Hematopoietic multipotent progenitor cell treated with erythropoietin and hydrocortisone succinate and interleukin-3 and kit ligand, for 6 days (in vitro differentiated cells): ENCODE measurements at places on chromosomes 12 and 14.

- no peak for DNase-seq
Measured at GRCh38 chr14:20607617-20608016, 16.4 kb upstream of the RNASE12 start.

DNA sequence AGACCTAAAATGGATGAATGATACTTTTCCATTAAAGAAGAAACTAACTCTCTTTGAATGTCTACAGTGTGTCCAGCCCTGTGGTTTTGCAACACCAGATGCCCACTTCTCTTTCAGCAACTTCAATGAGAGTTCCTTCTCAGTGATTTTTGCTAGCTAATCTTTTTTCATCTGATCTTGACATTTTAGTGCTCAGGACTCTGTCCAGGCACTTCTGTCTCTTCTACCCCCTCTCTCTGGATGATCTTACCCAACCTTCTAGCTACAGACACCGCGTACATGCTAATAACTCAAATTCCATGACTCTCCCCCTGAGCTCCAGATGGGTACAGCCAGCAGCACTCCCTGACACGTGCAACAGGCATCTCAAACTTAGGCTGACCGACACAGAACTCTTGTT is 161.1 kb upstream of the FOXN3 start:
- peak; percentile 11 for DNase-seq

DNA sequence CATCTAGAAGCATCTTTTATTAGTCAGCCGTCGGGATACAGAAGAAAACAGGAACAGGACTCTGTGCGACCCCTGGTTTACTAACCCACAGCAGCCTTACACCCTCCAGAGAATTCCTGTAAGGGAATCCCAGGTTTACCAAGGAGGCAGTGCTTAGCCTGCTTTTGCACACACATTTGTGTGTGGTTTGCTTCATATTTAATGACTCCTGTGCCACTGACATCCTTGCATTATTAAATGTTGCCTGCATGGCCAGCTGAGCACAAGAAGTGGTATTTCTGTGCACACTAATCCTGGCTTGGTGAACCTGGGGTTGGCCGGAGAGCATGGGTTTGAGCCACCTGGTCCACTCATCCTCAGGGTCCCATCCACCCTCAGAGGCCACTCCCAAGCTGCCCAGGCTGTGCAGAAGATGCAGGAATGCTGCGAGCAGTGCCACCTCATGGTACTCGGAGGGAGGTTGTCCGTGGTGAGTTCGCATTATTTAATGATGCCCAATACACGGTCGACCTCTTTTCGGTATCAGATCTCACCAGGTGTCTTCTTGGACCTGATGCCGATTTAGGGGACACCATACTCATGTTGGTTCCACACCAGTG is 152.4 kb upstream of the RTL1 start:
- no peak for DNase-seq

DNA sequence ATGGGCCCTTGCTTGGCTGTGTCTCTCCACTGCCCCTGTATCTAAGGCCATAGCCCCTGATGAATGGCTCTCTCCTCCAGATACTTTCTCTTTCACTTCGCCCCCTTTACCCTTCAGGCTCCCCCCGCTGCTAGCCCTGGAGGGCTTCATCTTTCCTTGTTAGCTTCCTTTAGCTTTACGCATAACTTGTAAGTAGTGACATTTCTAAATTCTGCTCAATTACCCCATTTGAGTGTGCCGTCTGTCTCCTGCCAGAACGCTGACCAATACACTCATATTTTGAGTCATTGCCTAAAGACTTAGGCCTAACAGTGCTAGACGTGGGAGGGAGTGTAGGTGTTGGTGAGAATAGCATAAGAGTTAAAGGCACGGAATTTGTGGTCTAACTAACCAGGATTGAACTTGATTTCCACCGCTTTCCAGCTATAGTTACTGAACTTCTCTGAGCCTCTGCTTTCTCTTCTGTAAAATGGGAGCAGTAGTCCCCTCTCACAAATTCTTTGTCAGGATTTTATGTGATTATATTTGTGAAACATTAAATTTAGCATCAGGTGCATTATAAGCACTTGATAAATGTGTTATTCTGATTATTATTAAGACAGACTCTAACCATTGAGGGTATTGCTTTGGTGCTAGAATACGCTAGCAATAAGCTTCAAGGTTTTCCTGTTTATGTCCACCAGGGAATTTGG is 129.3 kb downstream of the ZFP36L1 start:
- DNase-seq = no peak

DNA sequence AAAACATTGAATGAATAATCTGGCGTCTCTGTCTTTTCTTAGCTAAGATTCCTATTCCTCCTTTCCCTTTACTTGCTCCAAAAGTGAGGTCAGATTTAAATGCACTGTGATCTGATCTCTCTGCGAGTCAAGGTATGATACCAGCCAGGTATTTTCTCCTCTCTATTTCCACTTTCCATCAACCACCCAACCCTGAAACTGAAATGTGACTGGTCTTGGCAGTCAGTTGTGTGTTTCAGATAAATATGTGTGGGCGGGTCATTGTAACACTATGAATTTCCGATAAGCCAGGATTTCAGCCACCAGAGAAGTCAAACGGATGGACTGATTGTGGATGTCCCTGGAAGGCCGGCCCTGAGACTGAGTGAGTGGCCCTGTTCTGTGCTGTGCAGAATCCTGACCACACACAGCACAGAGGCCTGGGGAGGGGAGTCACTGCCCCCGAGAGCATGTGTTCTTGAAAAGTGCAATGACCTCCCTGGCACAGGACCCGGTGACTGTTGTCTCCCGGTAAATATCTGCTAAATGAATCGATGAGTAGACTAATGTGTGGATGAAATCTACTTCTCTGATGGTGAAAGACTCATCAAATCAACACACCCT is 612.5 kb upstream of the TMEM132C start:
- no peak for DNase-seq

DNA sequence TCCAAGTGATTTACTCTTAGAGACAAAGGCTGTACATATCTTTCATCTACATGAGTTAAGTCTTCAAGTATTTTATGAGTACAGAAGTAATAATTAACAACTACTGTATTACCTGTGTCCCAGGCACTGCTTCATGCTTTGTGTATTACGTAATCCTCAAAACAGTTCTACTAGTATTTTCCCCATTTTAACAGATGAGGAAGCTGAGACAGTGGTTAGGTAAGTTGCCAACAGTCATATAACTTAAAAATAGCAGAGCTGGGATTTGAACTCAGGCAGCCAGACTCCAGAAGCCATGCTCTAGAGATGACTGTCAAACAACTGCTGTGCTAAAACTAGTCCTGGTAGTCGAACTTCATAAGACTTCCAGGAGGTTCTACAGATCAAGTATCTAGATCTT is 10.7 kb downstream of the TRMT5 start:
- DNase-seq = no peak

DNA sequence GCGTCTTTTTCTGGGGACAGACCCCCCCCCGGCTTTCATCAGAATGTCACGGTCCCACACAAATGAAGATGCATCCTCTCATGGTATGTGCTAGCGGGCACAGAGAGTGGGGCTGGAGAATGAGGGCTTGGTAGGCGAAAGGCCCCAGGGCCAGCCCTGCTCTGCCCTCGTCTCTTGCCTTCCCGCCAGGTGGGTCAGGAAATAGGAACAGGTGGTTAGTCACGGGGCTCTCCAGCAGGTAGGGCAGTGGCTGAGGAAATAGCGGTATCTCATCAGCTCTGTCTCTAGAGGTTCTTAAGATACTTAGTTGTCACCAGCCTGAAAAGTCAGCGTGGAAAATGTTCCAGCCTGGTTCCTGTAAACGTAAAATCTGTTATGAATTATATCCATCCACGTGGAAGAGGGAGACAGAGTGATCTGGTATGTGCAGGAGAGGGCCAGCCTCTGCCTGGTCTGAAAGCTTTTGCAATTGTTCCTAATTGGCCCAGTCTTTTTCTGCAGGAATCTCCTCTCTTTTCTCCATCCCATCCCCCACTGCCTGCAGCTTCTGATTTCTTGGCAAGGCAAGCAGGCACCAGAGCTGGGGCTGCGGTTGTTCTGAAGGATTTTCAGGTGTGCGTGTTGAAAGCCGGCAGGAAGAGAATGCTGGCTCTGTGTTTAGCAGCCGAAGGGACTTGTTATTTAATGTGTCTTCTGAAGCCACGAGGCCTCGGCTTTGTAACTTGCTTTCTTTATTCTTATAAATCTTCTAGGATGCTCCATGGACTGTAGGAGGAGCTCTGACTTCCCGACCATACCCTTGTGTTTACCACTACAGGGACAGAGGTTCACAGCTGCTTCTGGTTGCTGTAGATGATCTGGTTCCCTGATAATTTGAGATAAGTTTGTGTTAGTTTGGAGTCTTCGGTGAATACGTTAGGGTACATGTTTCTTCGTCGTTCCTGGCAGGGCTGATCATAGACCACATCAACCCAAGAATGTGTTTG is 131.1 kb downstream of the CACNA1C start:
- DNase-seq = peak; percentile 38

DNA sequence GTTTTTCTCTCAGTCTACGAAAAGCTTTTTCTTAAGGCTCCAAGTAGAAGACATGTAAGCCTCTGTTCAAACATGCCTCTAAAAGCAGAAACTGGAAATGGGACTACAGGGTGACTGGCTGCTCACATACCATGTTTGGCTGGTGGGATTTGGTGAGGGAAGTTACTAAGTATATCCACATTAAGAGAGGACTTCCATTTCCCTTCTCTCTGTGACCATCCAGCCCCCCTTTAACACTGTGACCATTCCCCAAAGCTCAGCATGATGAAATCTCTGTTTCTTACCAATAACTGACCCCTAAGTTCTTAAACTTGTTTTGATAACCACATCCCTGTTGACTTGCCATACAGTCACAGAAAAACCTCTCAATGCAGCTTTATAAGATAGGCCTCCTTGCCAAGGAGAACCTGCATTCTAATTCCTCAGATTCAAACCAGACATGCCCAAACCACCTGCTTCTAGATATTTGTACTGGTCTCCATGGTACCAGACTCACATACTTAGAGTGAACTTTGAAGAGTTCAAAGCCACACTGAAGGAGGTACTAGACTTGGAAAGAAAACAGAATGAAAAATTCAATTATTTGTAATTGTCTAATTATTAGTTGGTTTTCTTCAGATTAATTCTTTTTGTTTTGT is 102.2 kb downstream of the VEZT start:
- DNase-seq = no peak
